ENCODE measurements at places on chromosomes 5 and 9.
A peak's percentile ranks its signal among the peaks of the same experiment; 100 is the strongest.

- DNase-seq, result no peak
Observed at GRCh38 chr5:1152771-1153282, 41.0 kb upstream of the SLC12A7 start.

- DNase-seq, result no peak
Observed at GRCh38 chr9:77899679-77900354, 131.8 kb downstream of the GNAQ start.

GRCh38 chr9:137222190-137223077 lies at the start of gene RNF208:
Gene RNF208, minus strand, starts transcription at chr9:137222240. Its CDS starts 1,028 bp downstream, at chr9:137221212.
- DNase-seq, result no peak

DNA sequence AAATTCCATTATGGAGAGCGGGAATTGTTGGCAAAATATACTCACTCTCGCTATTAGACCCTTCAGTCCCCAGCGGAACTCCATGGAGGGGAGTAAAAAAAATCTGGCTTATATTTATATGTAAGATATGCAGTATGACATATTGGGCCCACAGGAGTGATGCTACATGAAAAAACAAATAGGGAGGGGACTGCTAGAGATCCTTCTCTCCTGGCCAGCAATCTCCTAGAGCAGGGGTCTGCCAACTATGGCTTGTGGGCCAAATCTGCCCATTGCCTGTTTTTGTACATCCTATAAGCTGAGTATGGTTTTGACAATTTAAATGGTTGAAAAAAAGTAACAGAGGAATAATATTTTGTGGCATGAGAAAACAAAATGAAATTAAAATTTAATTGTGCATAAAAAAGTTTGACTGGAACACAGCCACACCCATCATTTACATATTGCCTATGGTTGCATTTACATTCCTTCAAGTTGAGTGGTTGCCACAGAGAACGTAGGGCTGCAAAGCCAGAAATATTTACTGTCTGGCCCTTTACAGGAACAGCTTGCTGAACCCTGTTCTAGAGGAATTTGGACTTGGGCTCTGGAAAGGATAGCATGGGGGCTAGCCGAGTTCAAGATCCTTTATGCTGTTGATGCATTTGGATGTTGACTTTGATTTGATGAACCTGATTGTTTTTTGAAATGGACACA lies 197.3 kb upstream of the CLINT1 start:
- no peak for DNase-seq

DNA sequence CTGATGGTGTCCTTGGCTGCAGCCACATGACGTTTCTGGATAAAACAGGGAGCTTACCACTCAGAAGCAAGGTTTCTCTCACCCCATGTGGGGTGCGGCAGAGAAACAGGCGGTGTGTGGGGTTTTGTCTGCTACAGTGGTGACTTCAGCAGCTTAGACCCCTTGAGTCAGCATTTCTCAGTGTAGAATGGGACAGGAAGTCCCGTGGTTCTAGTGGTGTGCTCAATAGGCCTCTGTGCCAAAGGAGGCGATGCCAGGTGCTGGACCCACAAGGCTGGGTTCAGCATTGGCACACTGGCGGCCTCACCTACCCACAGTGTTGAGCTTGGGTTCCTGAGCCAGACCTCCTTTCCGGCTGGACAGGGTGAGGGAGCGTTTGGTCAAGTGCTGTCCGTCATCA lies 125.2 kb upstream of the SMIM23 start:
- DNase-seq, result no peak

DNA sequence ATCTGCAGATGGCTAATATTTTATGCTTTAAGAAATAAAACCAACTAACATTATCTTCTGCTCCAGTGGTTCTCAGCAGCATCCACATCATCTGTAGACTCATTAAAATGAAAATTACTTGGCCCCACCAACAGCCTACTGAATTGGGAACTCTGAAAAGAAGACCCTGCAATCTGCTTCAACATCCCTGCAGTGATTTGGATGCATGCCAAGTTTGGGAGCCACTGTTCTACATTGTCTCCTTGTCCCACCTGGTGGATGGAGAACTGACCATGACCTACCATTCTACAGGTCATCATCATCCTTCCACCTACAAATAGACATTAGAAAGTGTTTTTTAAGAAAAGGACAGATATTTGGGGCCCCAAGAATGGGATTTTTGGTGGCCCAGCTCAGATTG lies 71.1 kb downstream of the ACER2 start:
- DNase-seq, result no peak

DNA sequence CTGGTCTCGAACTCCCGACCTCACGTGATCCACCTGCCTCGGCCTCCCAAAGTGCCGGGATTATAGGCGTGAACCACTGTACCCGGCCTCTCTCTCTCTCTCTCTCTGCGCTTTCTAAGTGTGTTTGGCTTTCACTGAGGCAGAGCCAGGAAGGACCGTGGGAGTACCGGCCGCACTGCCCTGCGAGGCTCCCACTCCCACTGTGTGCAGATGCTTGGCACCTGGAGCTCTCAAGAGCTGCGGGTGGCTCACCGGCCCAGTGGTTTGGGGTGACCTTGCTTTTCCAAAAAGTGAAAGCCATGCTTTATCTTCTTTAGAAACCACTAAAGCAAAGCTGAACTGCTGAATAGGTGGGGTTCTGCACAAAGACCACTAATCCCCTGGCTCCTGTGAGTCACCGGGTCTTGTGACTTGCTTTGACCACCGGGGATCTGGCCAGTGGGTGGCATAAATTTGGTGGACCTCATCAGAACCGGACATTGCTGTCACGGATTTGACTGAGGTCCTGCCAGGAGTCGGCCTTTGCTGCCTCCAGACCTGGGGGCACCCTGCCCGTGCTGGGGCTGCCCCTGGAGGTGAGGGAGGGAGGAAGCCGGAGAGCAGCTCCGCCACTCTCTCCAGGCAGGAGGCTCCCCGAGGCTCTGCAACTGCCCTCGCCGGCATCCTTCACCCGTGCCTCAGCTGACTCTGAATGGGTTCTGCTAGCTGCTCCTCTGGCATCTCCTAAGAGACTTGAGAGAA lies 228.9 kb downstream of the FANCC start:
- no peak for DNase-seq

DNA sequence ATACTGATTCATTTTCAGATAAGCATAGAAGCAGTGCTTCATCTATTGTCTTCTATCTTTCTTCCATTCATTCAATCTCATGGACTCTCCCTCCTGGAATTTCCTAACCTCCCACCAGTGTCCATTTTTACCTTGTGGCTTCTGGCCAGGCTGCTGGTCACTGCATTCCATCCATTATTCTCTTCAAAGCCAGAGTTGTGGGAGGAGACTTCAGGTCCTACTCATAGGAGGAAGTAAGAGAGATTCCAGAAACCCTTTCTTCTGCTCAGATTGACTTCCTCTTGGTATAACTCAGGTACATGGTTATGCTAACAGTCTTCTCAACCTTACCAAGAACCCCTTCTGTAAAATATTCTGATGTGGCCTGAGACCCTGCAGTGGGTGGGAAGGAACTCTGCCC lies 153.3 kb upstream of the SLC12A2 start:
- DNase-seq, result no peak

DNA sequence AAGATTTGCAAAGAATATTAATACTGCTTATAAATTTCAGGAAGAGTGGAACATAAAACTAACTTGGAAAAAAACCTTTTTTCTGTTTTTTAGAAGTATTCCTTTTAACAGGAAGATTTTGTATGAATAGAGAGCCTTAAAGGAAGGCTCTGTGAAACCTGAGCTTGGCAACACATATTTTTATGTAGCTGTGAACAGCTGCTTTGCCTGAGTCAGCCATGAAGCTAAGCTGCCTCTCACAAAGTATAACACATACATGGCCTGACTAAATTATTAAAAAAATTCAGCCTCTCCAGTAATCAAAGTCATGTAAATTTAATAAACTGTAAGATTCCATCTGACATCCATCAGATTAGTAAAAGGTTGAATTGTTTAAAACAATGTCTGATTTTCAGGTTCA lies 547.5 kb downstream of the ELAVL2 start:
- no peak for DNase-seq

- DNase-seq, result no peak
Observed at GRCh38 chr9:122347348-122348287, 23.2 kb upstream of the PTGS1 start.

DNA sequence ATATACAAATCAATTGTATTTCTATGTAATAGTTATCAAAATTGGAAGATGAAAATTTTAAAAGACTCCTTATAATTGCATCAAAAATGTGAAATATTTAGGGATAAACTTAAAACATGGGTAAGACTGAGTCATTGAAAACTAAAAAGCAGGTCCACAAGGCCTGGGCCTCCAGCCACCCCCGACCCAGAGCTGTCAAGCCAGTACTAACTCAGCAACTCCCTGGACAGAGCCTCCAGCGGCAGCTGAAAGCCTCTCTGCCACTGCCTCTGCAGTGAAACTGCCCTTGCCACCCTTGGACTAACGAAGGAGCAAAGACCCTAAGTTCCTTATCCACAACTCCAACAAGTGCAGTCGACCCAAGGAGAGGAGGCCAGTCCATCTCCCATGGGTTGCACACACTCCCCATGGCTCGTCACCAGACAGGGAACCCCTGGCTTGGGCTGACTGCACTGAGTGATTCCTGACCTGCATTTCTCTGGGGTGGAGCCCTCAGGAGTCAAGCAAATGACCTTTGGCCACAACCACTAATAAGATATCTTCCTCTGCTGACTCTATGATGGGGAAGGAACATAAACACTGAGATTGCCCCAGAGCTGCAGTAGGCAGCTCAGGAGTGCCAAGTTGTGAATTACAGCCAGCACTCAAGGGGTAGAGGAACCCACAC lies 20.5 kb downstream of the PTGER4 start:
- no peak for DNase-seq

- no peak for DNase-seq
Observed at GRCh38 chr9:135130207-135130976, 42.9 kb downstream of the OLFM1 start.

DNA sequence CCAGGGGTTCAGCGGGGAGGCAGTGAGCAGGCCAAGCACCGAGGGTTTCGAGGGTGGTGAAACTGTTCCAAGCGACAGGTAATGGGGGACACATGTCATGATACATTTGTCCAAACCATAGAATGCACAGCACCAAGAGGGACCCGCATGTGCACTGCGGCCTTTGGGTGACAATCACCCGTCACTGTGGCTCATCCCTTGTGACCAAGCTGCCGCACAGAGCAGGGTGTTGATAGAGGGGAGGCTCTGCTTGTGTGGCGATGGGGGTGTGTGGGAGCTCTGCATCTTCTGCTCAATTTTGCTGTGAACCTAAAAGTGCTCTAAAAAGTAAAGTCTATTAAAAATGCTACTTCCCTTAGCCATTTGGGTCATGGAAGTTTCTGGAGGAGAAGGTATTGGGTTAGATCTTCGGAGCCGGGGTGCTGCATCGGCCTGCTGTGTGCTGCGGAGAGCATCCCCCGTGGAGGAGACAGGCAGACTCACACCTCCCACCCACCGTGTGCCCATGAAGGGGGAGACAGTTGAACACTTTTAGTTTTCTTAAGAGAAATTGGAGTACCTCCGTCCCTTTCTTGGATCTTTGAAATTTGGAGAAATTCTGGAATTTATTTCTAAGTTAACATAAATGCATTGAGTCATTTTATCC lies 280.4 kb upstream of the IRX2 start:
- DNase-seq, result no peak

- DNase-seq, result no peak
Observed at GRCh38 chr5:12876541-12877298, 972.5 kb upstream of the CTNND2 start.

- no peak for DNase-seq
Observed at GRCh38 chr9:121734465-121734864, 83.0 kb downstream of the DAB2IP start.

GRCh38 chr5:112958093-112959088 lies 18.2 kb upstream of the DCP2 start:
- DNase-seq, result peak; percentile 24

GRCh38 chr9:133606708-133607025 lies 2.5 kb downstream of the FAM163B start:
- DNase-seq, result no peak

DNA sequence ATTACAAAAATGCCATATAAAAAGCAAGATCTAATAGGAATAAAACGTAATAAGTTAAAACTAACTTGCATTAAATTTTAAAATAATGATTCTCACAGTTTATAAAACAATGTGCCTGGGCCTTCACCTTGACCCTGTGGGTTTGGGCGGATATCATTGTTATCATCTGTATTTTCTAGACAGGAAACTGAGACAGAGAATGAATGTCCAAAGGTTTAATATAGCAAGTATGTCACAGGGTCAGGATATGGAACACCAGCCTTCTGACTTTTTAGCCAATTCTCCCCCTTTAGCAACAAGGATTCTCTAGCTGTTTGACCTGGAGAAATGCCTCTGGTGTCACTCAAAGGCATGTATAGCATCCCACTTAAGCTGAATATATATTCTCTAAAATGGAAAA lies 67.2 kb downstream of the ITGA1 start:
- no peak for DNase-seq

- DNase-seq, result no peak
Observed at GRCh38 chr9:37066139-37066725, 32.2 kb upstream of the PAX5 start.

DNA sequence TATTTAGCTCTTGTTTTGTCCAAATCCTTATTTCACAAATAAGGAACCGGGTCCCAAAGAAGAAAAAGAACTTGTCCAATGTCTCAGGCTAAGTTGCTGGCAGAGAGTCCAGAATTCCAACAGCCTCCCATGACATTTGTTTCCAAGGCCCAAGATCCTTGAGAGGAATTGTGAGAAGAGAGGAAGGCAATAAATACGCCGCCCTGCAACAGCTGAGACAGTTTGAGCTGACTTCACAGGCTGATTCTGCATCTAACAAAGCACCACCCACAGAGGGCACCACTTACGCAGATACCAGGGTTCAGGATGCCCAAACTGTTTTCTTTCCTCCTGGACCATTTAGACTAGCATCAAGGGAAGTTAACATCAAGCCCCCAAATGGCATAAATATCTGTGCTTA lies 211.3 kb downstream of the FAM114A2 start:
- peak; percentile 51 for DNase-seq

DNA sequence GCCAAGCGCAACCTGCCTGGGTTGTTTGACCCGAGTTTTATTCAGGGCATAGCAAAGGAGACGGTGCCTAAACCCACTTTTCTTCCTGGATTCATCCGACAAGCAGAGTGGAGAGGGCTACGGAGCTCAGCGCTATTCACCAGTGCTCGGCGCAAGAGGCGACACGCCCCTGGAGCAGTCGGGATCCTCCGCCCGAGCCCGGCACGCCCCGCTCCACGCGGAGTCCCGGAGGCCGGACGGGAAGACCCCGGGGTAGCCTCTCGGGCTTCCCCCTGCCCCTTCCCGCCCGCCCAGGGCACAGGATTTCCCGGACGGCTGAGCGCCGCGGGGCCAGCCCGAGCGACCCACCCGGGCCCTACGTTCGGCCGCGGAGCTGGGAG lies 427 bp downstream of the SERINC5 start:
- DNase-seq, result peak; percentile 68

Measured in hippocampal formation (tissue), 2 donors.